ENCODE measurements at places on chromosomes 4 and X.

DNA sequence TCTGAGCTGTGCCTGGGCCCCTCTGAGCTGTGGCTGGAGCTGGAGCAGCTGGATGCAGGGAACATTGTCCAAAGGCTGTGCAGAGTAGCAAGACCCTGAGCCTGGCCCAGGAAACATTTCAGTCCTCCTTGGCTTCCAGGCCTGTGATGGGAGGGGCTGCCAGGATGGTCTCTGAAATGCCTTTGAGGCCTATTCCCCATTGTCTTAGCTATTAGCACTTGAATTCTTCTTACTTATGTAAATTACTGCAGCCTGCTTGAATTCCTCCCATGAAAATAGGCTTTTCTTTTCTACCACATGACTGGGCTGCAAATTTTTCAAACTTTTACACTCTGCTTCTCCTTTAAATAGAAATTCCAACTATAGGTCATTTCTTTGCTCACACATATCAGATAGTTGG, 349.8 kb upstream of the KLHL4 start:
- no peaks in the 10 kb centered on the region for H3K27me3 ChIP-seq
- no peaks in the 10 kb centered on the region for H3K36me3 ChIP-seq
- H3K27ac ChIP-seq = no peak overlapping the region

DNA sequence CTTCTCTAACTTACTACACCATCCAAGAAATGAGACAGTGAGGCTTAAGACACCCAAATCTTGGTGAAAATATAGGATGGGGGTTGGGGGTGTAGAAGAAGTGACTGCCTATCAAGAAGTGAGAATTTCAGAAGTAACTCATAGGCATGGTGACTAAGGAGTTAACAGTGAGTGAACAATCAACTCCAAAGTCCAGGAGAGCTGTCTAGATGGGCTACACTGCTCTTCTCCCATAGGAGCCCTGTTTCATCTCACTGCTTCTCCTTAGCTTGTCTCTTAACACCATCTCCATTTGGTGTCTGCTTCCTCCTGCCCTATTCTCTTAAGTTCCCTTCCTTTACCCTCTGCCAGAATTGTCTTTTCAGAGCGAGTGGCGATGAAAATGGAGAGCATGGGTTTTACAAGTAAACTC, 22.7 kb downstream of the FABP2 start:
- H3K4me1 ChIP-seq = peaks cover 24% of the 10 kb centered on the region
- H3K27me3 ChIP-seq = peaks cover 7% of the 10 kb centered on the region
- peaks cover 34% of the 10 kb centered on the region for H3K36me3 ChIP-seq
- H3K4me3 ChIP-seq = peak overlapping the region; percentile 99

- no peaks in the 10 kb centered on the region for H3K4me1 ChIP-seq
- no peak overlapping the region for H3K27ac ChIP-seq
- H3K4me3 ChIP-seq = no peak overlapping the region
- no peaks in the 10 kb centered on the region for H3K36me3 ChIP-seq
- H3K27me3 ChIP-seq = no peaks in the 10 kb centered on the region
Measured at GRCh38 chrX:95383778-95384177, 1300.9 kb upstream of the DIAPH2 start.

DNA sequence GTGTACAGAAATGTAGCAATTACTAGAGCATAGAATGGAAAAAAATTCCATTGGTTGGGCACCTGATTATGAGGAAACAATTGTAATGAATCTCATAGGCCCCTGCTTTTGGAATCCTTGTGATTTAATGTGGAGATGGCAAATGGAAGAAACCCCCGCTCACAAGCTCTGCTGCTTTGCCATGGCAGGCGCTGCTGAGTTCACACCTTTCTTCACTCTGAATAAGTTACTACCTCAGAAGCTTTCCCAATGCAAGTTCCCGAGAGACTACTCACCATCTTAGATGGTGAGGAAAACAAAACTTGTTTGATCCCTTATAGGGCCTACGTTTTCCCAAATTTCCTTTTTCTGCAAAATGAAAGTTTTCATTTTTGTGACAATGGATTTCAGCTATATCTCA, 266.6 kb upstream of the TAPT1 start:
- H3K27ac ChIP-seq = no peak overlapping the region
- no peak for DNase-seq
- H3K4me1 ChIP-seq = no peaks in the 10 kb centered on the region
- no peaks in the 10 kb centered on the region for H3K27me3 ChIP-seq

GRCh38 chrX:8672176-8672575, 59.8 kb downstream of the ANOS1 start:
- no peak for DNase-seq
- no peaks in the 10 kb centered on the region for H3K36me3 ChIP-seq
- H3K27ac ChIP-seq = no peak overlapping the region
- H3K4me3 ChIP-seq = no peak overlapping the region
- no peaks in the 10 kb centered on the region for H3K4me1 ChIP-seq

DNA sequence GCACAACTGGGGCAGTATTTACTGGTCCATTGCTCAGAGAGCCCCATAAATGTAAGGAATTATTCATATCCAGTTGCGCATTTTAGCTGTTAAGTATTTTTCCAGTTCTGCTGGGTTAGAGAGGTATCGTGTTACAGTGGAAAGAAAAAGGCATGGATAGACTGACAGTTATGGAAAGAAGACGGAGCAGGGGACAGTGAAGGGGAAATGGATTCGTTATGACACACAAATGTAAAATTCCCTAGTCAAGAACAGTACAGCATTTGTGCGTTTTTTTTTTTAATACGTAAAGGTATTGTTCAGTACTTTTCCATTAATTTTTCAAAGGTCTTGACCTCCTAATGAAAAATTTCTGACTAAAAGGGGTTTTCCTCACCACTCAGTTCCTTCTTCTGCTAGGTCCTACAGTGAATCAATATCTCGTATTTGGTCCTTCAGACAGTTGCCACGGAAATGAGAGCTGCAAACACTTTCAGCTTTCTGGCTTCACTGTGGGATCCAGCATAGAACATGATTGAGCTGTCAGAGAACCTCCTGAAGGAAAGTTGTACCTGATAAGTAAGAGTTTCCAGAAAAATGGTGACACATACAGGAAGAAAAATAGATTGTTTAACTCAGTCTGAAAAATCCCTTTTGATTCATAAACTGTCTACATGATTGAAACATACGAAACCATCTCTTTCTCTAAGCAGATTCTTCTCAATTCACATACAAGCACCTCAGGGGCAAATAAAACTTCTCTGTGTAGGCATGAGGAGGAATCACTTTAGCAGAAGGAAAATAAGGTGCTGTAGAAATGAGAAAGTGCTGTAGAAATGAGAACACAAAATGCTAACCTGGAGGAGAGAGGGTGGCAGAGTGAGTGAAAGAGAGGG, 21.8 kb upstream of the BBS12 start:
- no peak for DNase-seq
- no peak overlapping the region for H3K27ac ChIP-seq
- H3K36me3 ChIP-seq = no peaks in the 10 kb centered on the region
- peaks cover 9% of the 10 kb centered on the region for H3K4me1 ChIP-seq
- H3K27me3 ChIP-seq = peaks cover 60% of the 10 kb centered on the region
- peak overlapping the region; percentile 34 for H3K4me3 ChIP-seq

- no peaks in the 10 kb centered on the region for H3K36me3 ChIP-seq
- H3K27me3 ChIP-seq = no peaks in the 10 kb centered on the region
- no peak overlapping the region for H3K4me3 ChIP-seq
- no peak overlapping the region for H3K27ac ChIP-seq
- no peaks in the 10 kb centered on the region for H3K4me1 ChIP-seq
Measured at GRCh38 chr4:144350706-144351105, 210.2 kb upstream of the GYPA start.

GRCh38 chr4:105936901-105937300, 41.6 kb downstream of the NPNT start:
- no peak overlapping the region for H3K4me3 ChIP-seq
- no peaks in the 10 kb centered on the region for H3K27me3 ChIP-seq
- no peaks in the 10 kb centered on the region for H3K4me1 ChIP-seq

DNA sequence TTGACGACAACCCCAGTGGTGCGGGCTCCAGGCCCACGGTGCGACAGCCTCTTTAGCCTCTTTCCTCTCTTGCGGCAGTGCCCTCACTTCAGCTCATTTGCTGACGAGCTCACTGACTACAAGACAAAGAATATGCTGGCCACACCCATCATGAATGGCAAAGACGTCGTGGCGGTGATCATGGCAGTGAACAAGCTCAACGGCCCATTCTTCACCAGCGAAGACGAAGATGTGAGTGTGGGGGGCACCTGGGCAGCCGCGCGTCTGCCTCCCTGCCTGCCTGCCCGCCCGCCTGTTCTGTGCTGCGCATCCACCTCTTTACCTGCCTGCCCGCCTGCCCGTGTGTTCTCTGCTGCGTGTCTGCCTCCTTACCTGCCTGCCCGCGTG, 9.2 kb downstream of the PDE6B start:
- peaks cover 3% of the 10 kb centered on the region for H3K36me3 ChIP-seq
- no peaks in the 10 kb centered on the region for H3K4me1 ChIP-seq
- no peak overlapping the region for H3K27ac ChIP-seq
- no peaks in the 10 kb centered on the region for H3K27me3 ChIP-seq
- no peak for DNase-seq
- no peak overlapping the region for H3K4me3 ChIP-seq

DNA sequence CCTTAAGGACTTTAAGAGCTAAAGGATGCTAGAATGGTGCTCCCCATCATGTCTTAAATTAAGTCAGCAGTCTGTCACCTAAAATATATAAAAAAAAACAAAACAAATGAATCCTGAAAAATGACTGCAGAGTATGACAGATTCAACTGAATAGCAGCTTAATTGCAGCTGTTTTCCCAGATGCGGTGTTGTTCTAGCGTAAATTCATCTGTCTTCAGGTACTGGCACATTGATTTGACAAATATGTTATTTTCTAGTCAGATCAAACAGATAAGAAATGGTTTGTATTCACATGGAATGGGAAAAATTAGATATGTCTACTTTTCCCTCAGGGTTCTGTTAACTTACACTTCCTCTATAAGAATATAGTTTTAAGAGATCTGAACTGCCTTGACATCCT, 211.7 kb downstream of the NAF1 start:
- no peaks in the 10 kb centered on the region for H3K27me3 ChIP-seq
- H3K36me3 ChIP-seq = no peaks in the 10 kb centered on the region
- DNase-seq = no peak
- H3K4me3 ChIP-seq = no peak overlapping the region
- H3K27ac ChIP-seq = no peak overlapping the region

DNA sequence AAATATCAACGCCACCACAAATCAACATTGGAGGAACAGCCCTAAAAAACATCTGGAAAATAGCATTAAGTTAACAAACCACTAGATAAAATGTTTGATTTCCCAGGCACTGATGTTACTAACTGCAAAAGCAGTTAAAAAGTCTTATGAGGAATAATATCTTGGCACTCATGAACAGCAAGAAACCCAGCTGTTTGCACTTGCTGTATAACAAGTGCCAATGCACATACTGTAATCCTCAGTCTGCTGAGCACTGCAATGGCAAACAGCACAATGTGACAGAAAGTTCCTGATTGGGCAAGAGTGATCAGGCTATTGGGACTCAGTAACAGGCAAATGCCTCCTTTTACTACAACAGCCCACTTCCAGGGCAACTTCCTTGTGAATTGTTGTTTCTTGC, 20.8 kb upstream of the SEC24B start:
- no peaks in the 10 kb centered on the region for H3K36me3 ChIP-seq
- H3K4me1 ChIP-seq = no peaks in the 10 kb centered on the region
- DNase-seq = no peak
- no peak overlapping the region for H3K4me3 ChIP-seq
- H3K27me3 ChIP-seq = no peaks in the 10 kb centered on the region
- H3K27ac ChIP-seq = no peak overlapping the region

- H3K27me3 ChIP-seq = no peaks in the 10 kb centered on the region
- DNase-seq = no peak
- no peak overlapping the region for H3K4me3 ChIP-seq
- no peaks in the 10 kb centered on the region for H3K4me1 ChIP-seq
- no peak overlapping the region for H3K27ac ChIP-seq
Measured at GRCh38 chrX:149129767-149130166, 375.3 kb downstream of the IDS start.

DNA sequence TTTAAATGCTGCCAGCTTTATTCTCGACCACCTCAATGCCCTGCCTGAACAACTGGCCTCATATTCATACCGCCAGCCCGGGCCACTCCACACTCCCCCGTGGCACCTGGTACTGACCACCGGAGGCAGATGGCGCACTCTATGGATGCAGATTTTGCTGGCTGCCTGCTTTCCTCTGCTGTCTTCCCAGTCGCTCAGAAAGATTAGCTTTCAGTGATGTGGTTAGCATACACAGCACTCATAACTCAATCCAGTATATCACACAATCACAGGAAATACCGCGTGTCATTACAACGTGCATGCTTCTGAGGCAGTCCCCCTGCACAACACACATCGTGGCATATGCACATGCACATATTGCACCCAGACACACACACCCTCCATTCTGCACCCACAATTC, 147.2 kb upstream of the BCOR start:
- peaks cover 8% of the 10 kb centered on the region for H3K4me1 ChIP-seq

DNA sequence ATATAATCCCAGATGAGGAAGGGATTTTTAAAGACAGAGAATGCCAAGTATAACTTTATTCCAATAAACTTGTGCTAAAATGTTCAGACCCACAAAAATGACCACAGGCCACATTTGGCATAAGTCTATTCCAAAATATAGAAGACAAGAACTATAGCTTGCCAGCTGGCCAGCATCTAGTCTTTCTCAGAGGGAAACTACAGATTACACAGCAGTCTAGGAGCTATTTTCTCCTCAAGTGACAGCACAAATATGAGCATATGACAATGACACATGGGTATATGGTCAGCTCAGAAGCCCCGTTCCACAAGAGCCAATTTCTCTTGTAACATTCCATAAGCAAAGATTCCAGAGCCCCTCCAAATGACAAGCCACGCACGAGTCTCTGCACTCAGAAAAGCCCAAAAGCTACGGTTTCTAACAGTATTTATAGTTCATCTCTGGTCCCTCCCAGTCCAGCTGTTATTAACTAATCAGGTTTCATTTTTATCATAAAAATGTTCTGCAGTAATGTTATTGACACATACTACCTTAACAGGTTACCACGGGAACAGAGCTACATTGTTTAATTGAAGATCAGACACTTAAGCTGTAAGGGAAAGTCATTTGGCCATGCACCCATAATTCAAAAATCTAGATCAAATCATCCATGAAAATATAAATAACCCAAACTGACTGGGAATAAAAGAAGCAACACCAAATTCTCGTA, 70.3 kb downstream of the RAB28 start:
- peaks cover 12% of the 10 kb centered on the region for H3K4me1 ChIP-seq
- H3K36me3 ChIP-seq = no peaks in the 10 kb centered on the region
- no peak overlapping the region for H3K27ac ChIP-seq
- no peak overlapping the region for H3K4me3 ChIP-seq

- no peaks in the 10 kb centered on the region for H3K36me3 ChIP-seq
- H3K4me3 ChIP-seq = no peak overlapping the region
- no peak for DNase-seq
- H3K27me3 ChIP-seq = no peaks in the 10 kb centered on the region
- no peak overlapping the region for H3K27ac ChIP-seq
Measured at GRCh38 chr4:159160242-159160641, 57.4 kb downstream of the RAPGEF2 start.

GRCh38 chrX:124433186-124433585, 86.8 kb downstream of the SH2D1A start:
- H3K27ac ChIP-seq = no peak overlapping the region
- H3K4me1 ChIP-seq = no peaks in the 10 kb centered on the region
- no peak for DNase-seq

- no peaks in the 10 kb centered on the region for H3K4me1 ChIP-seq
- no peak overlapping the region for H3K4me3 ChIP-seq
- no peaks in the 10 kb centered on the region for H3K36me3 ChIP-seq
- H3K27me3 ChIP-seq = no peaks in the 10 kb centered on the region
- no peak overlapping the region for H3K27ac ChIP-seq
Measured at GRCh38 chr4:173835903-173836302, 305.9 kb upstream of the HAND2 start.

Measured in effector memory CD8-positive, alpha-beta T cell (primary cell).